SW480 (cell line): ENCODE measurements at places on chromosomes 16 and 17.

DNA sequence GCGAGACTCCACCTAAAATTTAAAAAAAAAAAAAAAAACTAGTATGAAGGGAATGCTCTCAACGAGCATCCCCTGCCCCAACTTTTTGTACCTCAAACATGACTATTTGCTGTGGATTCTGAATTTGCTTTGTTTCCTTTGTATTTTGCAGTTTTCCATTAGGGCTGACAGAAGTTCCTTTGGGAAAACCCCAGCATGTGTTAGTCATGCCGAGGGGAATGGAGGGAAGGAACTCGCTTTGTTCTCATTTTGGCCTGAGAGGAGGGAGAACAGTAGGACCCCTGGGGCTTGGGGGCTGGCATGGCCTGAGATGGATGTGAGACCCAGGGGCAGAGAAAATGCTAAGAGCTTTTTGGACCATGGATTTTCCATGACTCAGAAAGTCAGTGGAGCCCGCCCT lies 20.5 kb downstream of the KRT9 start:
- DNase-seq = no peak

GRCh38 chr16:70703041-70703834 lies 17.4 kb upstream of the MTSS2 start:
- DNase-seq = no peak

GRCh38 chr16:85025781-85026653 lies 1.6 kb upstream of the KIAA0513 start:
- DNase-seq = no peak

GRCh38 chr17:2081564-2081963 lies 26.7 kb downstream of the HIC1 start:
- no peak for DNase-seq

DNA sequence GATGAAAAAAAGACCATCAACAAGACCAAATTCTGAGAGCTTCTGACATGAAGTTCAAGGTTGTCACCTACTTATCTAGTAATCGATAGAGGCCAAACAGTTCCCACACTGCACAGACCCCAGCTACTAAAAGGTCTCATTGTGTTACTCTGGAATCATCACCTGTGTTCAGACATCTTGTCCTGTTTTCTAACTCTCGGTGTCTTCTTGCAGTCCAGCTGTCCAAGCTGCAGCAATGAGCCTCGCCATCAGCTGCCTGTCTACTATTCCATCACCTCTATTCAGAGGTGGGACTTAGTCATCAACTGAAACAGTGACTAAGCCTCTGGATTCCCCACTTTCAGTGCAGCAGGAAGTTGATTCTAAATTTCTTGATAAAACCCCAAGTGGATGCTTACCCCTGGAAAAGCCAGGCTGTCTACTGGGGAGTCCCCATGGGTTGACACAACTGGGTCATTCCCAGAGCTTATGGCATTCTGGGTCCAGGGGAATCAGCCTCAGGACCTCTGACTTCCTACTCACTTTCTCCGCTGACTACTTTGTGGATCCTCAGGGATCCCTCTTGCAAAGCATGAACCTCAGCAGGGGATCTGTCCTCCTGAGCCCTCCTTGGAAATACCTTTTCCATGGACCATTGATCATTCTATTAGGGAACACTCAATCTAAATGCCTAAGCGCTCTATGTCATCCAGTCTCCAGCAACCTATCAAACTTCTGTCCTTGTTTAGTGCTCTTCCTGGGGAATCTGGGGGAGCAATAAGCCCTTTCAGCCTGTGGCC lies 46.5 kb downstream of the HNF1B start:
- peak; percentile 37 for DNase-seq

DNA sequence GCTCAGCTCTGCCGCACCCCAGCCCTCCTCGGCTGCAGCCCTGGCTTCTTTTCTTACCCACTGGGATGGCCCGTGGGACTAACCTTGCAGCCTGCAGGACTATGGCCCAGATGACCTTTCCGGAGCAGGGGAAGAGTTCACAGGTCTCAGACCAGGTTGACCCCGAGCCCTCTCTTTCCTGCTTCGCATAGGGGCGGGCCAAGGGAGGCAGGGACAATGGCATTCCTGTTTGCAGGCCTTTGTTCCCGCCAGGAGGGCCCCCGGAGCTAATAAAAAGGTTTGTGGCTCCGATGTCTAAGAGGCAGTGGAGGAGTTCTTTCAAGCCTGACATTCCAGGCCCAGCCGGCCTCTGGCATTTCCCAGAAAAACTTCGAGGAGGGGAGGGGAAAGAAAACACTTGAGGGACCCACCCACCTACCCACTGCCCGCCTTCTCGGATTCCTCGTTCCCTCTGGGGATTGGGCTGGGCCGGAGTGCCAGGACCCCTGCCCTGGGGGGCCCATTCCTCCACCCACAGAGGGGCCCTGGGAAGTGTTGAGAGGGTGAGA lies 5.8 kb upstream of the SOCS3 start:
- peak; percentile 65 for DNase-seq

- DNase-seq = no peak
These were observed 78.0 kb upstream of the DOC2B start for GRCh38 chr17:259341-259976.

- DNase-seq = peak; percentile 11
These were observed 18.9 kb downstream of the KPNA2 start for GRCh38 chr17:68054296-68054900.

GRCh38 chr16:1687427-1688316 lies 9.6 kb downstream of the JPT2 start:
- no peak for DNase-seq

- DNase-seq = no peak
These were observed 5.3 kb upstream of the TMEM204 start for GRCh38 chr16:1527836-1528811.

- no peak for DNase-seq
These were observed 16.1 kb upstream of the MTSS2 start for GRCh38 chr16:70701998-70702397.

GRCh38 chr16:56226187-56226586 lies 34.9 kb downstream of the GNAO1 start:
- peak; percentile 13 for DNase-seq

- no peak for DNase-seq
These were observed 19.2 kb downstream of the ATP6V0D1 start for GRCh38 chr16:67461600-67462278.

GRCh38 chr17:3935140-3935542 lies 18.9 kb upstream of the P2RX1 start:
- peak; percentile 80 for DNase-seq

GRCh38 chr16:66834746-66835145 lies 4.0 kb upstream of the NAE1 start:
- no peak for DNase-seq

GRCh38 chr16:78925083-78925767 lies 675.3 kb downstream of the MAF start:
- DNase-seq = peak; percentile 34

DNA sequence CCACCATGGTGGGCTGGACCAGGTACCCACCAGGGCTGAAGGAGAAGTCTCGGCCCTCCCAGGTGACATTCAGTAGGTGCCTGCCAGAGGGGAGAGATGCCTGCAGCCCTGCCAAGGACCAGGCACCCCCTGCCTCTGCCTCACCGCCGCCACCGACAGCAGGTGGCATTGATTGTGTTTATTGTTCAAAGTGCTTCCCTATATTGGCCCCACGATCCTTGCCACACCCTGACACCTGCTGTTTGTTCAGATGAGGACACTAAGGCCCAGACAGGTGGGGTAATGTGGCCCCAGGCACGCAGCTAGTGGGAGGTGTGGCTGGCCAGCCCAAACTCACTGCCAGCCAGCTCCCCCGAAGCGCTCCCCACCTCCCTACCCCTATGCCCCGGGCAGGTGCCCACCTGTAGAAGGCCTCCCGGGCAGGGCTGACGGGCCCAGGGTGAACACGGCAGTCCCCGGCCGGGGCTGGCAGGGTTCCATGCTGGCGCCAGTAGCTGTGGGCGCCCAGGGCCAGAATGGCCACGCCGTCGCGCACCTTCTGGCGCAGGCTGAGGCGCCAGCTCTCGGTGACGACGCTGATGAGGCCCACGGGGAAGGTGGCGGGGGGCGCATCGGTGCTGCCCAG lies 8.0 kb downstream of the GRIN2C start:
- peak; percentile 70 for DNase-seq

DNA sequence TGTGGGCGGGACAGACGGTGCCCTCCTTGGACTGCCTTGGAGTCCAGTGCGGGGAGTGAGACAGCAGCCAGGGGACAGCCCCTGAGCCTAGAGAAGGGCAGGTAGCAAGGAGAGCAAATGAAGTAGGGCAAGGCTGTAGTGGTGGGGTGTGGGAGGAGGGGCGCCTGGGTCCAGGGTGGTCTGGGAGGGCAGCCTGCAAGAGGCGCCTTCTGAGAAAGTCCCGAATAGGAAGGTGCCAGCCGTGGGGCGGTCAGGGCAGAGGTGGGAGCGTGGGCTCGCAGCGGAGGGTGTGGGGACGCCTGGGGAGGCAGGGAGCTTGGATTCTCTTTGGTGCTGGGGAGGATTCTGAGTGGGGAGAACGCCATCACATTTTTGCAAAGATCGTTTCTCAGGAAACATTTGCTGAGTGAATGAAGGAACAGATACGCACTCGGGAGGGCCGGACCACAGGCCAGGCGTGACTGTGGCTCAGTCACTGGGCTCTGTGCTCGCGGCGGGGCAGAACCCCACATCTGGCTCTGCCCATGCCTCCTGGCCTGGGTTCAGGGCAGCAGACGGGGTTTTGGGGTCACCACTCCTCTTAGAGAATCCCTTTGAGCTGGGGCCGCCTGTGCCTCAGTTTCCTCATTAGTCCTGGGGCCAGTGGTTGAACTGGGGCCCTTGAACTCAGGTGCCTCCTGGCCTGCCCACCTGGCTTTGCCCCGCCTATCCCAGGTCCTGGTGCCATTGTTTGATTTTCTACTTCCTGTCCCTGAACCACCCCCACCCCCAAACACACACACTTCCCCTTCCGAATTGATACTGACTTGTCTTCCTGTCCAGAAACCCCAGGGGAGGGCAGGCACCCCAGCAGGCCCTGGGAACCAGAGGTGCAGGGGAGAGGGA lies 4.2 kb downstream of the SNN start:
- no peak for DNase-seq

DNA sequence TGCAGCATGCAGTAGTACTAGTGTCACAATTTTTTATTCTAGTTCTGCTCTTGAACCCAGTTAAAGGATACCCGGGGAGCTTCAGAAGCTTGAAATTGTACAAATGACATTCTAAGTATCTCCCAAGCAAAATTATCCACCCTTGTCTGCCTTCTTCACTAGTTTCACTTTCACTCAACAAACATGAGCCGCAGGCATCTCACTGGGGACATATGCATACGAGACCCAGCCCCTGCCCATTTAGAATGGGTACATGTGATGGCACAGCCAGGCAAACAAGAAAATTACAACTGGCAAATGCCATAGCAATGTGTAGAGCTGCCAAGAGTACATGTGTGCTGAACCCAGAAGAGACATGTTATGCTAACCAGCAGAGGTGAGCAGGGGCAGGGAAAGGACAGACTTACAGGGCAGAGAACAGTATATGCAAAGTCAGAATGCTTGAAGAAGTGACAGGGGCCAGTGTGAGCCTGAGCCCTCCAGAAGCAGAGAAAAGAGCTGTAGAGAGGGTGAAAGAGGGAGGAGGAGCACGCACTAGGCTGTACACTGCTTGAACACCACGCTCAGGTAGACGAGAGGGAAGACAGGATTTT lies 8.3 kb downstream of the GINS2 start:
- DNase-seq = no peak

- DNase-seq = no peak
These were observed 41.1 kb upstream of the IL34 start for GRCh38 chr16:70605283-70605657.

DNA sequence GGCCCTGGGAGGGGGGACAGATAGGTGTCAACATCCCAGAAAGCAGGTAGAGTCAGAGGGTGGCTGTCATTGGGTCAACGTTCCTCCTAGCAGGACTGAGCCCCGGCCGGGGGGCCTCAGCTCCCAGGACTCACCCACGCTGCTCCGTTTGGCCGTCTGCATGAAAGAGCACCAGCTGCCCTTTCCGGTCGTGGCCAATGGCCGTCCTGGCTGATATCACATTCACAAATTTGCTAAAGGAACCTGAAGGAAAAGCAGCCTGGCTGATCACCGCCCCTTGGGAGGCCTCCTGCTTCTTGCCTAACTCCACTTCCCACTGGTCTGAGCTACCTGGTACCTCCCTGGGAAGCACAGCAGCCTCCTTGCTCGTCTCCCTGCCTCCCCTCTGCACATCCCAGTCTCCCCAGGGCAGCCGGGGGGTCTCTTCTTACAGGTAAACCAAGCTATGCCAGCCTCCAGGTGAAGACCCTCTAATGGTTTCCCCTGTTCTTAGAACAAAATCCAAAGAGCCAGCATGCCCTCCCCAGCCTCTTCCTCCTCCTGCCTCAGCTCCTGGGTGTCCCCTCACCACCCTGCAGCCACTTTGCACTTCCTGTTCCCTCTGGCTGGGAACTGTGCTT lies 3.4 kb downstream of the NAGPA start:
- DNase-seq = no peak

- DNase-seq = no peak
These were observed 87.5 kb downstream of the SOCS1 start for GRCh38 chr16:11168386-11169051.

DNA sequence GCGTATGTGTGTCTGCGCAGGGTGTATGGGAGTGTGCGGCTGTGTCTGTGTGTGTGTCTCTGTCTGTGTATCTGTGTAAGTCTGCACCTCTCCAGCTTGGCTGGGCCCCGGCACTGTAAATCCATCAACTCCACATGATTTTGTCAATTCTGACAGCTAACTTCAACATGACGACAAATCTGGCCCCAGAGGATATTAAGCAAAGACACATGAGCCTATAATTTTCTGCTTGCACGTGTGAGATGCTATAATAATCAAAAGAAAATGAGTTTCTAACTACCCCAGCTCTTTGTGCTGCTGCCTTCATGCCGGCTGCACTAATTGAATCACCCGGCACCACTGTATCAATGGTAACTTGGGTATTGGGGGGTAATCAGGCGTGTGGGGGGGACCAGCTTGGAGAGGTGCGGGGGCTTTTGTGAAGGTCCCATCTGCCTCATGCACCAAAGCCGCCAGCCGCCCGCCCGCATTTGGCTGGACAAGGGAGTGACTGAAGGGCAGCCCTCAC lies 57.6 kb upstream of the LHX1 start:
- DNase-seq = no peak

DNA sequence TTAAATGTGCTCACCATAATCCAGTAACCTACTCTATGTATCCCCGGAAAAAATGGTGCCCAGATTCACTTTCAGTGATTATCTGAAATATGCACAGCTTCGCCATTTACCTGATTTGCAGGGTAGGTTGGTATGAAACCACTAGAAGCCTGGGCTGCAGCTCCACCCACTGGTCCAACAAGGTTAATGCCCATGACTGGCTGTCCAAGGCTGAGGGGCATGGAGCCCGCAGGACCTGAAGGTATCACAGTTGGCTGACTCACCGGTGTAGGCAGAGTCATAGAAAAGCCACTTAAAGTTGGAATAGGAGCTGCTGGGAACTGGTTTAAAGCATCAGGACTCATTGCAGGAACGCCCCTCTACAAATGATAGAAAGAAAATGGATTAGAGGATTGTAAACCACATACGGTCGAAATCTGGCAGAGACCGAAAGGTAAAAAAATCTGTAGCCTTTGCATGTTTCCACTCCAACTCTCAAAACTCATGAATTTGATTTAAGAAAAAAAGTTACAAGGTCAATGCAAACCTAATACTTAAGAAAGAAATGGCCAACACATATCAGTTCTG lies 38.6 kb downstream of the SYNRG start:
- peak; percentile 65 for DNase-seq
